Pons (tissue), 1 donor: ENCODE measurements at places on chromosomes 11 and 22.

- DNase-seq = no peak
Observed at GRCh38 chr11:119371067-119371601, 10.4 kb downstream of the USP2 start.

DNA sequence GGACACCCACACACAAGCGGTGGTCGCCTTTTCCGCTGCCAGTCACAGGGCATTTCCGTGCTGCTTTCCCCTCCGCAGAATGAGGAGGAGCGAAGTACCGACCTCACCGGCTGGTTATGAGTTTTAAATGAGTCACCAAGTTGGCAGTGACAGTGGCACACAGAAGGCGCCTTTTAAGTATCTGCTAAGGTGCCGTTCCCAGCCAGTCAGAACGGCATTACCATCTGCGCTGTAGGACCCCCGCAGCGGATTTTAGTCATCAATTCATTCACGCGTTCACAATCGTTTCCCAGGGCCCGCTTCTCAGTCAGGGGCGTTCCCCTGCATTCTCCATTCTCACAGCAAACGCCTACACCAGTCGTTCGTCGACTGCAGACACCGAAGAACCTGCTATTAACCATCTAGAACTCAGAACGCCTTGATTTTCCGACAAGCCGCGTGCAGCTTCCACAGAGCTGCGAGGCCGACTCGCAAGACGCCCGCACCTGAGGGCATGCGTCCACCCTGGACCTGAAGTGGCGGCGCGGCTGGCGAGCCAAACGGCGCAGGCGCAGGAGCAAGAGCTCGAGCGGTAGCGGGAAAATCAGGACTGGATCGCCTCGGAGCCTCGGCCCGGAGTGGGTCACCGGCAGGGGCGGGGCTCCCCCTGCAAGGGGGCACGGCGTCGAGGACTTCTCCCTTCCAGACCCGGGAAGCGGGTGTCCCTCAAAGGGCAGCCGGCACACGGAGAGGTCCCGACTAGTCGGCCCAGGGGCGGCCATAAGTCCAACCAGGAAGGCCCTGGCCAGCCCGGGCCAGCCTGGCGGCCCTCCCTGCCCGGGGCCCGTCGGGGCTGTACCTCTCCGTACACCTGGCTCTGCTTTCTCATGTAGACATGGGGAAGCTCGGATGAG lies 642 bp downstream of the CYP2R1 start:
- peak; percentile 80 for DNase-seq

- no peak for DNase-seq
Observed at GRCh38 chr22:27791159-27791858, 10.2 kb downstream of the MN1 start.

GRCh38 chr22:49962751-49963646 lies 2.4 kb downstream of the PIM3 start:
- no peak for DNase-seq

- peak; percentile 20 for DNase-seq
Observed at GRCh38 chr22:35154937-35155387, 89.0 kb downstream of the ISX start.

DNA sequence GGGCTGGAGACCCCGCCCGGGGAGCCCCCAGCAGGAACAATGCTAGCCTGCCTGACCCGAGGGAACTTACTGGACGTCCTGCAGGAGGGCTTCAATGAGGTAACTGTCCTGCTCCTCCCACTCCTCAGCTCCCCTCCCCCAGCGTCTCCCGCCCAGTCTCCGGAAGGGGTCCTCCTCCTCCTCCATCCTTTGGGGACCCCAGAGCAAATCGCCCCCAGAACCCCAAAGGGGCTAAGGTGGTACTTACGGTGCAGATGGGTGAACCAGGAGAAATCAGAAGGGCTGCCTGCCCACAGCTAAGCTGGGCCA lies 272 bp downstream of the DIXDC1 start:
- no peak for DNase-seq

DNA sequence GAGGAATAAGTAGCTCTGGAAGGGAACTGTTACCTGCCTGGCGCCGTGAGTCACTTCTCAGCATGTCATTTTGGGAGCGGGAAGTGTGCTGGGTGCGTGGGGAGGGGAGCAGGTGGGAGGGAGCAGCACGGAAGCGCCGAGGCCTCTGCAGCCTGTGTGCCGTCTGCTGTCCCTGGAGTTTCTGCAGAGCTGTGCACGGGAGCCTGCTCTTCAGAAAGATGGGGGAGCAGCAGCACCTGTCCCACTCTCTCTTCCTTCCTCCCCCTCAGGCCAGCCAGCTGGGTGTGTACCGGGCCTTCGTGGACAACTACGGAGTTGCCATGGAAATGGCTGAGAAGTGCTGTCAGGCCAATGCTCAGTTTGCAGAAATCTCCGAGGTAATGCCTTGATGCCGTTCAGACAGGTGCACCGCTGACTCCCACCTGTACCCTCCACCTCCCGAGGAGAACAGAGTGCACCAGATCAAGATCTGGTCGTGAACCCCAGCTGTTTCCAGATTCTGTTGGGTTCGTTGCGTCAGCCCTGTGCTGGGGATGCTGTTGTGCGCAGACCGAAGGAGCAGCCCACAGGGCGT lies 87.9 kb downstream of the BCR start:
- DNase-seq = no peak

- DNase-seq = no peak
Observed at GRCh38 chr22:47201996-47202818, 439.8 kb downstream of the TBC1D22A start.

DNA sequence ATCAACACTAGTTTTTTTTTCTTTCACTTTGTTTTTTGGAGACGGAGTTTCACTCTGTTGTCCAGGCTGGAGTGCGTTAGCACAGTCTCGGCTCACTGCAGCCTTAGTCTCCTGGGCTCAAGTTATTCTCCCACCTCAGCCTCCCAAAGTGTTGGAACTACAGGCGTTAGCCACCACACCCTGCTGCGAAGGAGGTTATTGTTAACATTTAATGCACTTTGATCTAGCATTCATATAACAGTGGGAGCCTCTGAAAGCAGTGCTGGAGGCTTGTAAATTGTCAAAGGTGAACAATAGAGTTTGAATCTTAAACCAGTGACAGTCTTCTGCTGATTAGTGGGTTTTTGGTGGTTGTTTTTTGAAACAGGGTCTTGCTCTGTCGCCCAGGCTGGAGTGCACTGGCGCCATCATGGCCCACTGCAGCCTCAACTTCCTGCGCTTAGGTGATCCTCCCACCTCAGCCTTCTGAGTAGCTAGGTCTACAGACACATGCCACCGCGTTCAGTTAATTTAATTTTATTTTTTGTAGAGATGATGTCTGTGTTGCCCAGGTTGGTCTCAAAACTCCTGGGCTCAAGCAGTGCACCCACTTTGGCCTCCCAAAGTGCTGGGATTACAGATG lies 96.9 kb upstream of the HORMAD2 start:
- DNase-seq = no peak

DNA sequence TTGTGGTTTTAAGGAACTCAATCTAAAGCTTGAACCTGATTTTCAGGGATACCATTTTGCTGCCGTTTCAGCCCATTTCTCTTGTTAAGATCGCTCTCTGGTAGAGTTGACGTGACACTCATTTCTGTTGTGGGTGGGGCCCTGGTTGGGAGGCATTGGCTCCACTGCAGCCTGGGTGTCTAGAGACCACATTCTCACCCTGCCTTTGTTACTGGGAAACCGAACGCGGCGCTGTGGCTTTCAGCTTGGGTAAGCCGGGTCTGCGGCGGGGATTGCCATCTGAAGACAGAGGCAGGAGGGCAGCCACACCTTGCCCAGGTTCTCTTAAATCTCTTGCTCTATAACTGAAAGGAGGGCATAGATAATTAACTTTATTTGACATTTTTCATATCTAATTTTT lies 3.2 kb downstream of the EHF start:
- DNase-seq = no peak

GRCh38 chr11:2273771-2274170 lies 3.4 kb upstream of the ASCL2 start:
- no peak for DNase-seq

GRCh38 chr22:25566898-25567235 lies 2.4 kb downstream of the GRK3 start:
- peak; percentile 53 for DNase-seq

GRCh38 chr11:11171285-11171684 lies 181.8 kb downstream of the CSNK2A3 start:
- DNase-seq = no peak

DNA sequence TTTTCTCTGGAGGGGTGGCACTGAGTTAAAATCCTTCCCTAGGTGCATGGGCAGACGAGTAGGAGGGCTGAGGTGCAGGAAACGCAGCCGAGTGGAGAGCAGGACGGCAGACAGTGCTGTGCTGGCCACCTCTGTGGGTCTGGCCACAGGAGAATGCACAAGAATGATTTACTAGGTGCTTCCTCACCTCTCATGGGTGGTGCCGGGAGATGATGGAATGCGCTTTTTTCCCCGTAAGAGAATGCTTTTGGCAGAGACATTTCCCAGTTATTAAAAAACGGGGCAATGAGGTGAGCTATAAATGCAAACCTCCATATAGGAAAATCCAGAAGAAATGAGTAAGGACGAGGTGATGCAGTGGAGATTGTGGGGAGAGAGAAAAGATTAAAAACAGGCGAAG lies 86.1 kb downstream of the ADAMTS15 start:
- DNase-seq = no peak
